ENCODE measurements at places on chromosomes 11 and 22.

- no peak for DNase-seq
These were observed 29.0 kb downstream of the RPS6KA4 start for GRCh38 chr11:64387916-64388315.

- no peak for DNase-seq
These were observed 45.6 kb downstream of the IGSF9B start for GRCh38 chr11:133911171-133911570.

DNA sequence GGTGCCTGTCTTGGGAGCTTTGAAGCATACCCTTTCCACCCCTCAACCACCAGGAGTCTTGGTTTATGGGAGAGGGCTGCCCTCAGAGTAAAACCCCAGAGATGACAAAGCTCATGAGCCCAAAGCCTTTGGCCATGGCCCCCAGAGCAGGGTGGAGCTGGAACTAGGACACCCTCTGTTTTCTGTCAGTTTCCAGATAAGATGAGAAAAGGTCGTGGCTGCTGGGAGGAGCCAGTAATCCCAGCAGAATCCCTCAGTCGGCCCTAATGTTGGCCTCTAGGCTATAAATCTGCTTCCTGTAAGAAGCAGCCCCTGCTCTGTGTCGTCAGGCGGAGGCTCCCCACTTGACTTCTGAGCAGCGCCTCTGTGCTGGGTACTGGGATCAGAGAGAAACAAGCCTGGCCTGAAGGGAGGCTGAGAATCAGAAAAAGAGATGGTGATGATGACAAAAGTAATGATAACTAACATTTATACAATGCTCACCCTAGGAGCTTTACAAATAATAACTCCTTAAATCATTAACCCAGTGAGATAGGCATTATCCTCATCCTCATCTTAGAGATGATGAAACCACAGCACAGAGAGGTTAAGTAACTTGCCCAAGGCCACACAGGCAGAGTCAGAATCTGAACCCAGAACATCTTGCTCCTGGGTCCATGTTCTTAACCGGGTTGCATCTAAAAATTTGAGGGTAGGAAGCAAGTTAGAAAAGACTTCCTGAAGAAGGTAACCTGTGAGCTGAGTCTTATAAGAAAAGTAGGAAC lies 471.4 kb downstream of the SOX6 start:
- DNase-seq, result no peak

GRCh38 chr11:114914231-114915005 lies 236.1 kb downstream of the NXPE2 start:
- DNase-seq, result no peak

- no peak for DNase-seq
These were observed 5.2 kb downstream of the ALG12 start for GRCh38 chr22:49913026-49913425.

DNA sequence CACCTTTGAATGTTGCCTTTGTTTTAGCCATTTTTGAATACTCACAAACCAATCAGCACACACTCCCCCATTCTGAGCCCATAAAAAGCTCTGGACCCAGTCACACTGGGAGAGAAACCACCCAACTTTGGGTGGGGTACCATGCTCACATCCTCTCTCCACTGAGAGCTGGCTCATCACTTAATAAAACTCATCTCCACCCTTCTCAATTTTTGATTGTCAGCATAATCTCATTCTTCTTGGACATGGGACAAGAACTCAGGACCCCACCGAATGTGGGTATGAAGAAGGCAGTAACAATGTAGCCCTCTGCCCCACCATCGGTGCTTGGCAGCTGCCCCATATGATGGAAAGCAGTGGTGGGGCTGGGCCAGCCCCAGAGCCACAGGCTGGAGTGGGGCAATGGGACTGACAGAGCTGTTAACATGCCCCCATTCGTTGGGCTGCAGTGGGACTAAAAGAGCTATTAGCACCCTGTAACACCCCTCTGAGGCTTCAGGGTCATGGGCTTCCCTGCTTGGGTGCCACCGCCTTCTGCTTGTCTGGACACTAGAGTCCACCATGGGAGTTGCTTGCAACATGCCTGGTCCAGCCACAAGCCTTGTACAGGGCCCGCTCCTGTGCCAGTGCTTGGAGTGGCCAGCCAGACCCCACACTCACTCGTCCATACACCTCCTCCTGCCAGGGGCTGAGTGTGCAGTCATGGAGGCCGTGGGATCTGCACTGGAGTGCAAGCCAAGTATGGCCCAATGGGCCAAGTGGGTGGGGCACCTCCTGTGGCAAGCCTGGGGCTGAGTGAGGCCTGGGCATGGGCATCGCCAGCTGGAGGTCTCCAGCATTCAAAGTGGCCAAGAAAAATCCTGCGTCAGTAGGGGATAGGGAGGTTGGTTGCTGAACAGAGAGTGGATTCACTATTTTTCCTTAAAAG lies 471.1 kb downstream of the TBC1D22A start:
- DNase-seq, result no peak

DNA sequence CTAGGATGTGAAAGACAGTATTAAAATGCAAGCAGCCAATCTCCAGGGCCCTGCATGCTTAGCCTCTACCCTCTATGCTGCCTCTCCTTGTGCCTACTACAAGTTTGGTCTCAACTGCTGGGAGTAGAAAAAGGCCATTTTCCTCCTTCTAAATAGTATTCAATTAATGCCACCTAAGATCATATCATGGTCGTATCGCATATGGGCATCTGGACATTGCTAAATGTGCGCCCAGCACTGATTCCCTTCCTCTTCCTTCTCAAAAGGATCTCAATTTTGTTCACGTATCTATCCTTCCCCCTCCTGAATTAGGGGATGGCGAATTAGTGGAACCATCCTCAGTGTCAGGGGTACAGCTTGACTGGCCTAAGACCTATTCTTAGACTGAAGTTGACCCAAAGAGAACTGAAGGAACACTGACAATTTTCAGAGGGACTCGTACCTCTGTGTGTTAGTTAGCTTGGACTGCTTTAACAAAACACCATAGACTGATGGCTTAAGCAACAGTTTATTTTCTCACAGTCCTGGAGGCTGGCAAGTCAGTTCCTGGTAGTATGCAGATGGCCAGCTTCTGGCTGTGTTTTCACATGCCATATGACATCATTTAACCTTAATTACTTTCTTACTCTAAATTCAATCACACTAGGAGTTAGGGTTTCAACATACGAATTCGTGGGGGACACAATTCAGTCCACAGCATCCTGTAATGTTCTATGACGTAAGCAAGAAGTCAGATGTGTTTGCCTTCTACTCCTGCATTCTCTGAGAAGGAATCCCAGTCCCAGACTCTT lies 8.5 kb upstream of the NUP50 start:
- no peak for DNase-seq
